Activated CD8-positive, alpha-beta T cell treated with anti-CD3 and anti-CD28 coated beads, Interleukin-2, amount 10 ng/mL, durations not matched to agents 7 days and 5 days (primary cell): ENCODE measurements at places on chromosomes 5 and 9. TPM values are rescaled to one million over a fixed set of nuclear protein-coding genes. Genes with fewer than 3 reads are reported as not detected.

DNA sequence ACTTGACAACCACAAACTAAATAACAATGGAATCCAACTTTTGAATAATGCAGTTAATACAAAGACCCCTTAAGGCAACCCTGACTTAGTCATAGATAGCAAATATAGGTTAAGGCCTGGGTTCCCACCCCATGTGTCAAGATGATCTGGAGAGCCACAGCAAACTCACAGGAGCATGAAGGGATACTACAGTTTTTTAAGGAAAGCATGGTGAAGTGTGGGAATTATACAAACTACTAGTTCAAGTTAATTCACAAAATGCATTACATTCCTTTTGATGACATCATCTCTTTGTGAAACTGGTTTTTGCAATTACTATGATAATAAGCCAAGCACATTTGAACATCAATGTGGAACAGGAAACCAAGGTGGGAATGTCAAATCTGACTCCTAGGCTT lies 50.6 kb downstream of the LHFPL2 start:
- no peaks in the 10 kb centered on the region for H3K4me1 ChIP-seq
- no peak overlapping the region for H3K27ac ChIP-seq
- no peak for DNase-seq
- peaks cover 9% of the 10 kb centered on the region for H3K27me3 ChIP-seq
- H3K4me3 ChIP-seq = no peak overlapping the region

GRCh38 chr5:131394128-131394527 lies 130.3 kb downstream of the CDC42SE2 start:
- peak overlapping the region; percentile 61 for H3K4me3 ChIP-seq
- H3K36me3 ChIP-seq = peaks cover 92% of the 10 kb centered on the region
- H3K27ac ChIP-seq = peak overlapping the region; percentile 87
- no peaks in the 10 kb centered on the region for H3K27me3 ChIP-seq
- DNase-seq = peak; percentile 61
- peaks cover 67% of the 10 kb centered on the region for H3K4me1 ChIP-seq

GRCh38 chr5:74294231-74294705 lies 346.3 kb downstream of the ENC1 start:
- no peaks in the 10 kb centered on the region for H3K36me3 ChIP-seq
- no peaks in the 10 kb centered on the region for H3K4me1 ChIP-seq
- peaks cover 2% of the 10 kb centered on the region for H3K27me3 ChIP-seq
- H3K27ac ChIP-seq = no peak overlapping the region

DNA sequence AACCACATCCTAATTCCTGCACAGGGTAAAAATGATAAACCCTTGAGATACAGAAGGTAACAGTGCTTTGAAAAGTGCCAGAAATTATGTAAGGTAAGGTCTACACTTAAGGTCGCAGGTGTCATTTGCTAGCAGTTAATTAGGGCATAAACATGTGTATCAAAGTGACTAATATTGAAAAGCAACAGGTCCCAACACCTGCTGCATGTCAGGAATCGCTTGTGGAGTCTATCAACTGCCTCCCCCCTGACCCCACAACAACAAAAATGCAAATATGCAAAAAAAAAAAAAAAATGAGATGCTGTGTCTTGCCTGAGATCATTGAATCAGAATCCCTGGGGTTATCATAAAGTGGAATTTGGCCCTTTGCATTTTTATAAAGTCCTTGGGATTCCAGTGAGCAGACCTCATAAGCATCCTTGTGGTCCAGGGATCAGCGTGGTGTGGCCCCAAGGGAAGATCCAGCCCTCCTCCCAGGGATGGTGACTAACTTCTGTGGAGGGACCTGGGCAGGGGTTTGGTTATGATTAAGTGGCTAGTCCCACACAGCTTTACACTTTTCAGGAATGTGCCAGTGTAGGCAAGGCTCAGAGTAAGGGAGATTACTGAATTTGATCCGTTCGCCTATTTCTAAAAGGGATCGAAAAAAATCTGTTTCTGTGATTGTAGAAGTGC lies 92.5 kb upstream of the TNFSF8 start:
- no peak for DNase-seq
- H3K36me3 ChIP-seq = no peaks in the 10 kb centered on the region
- peaks cover 16% of the 10 kb centered on the region for H3K4me1 ChIP-seq
- H3K4me3 ChIP-seq = no peak overlapping the region

CCNJL gene
- 0.23 TPM for total RNA-seq

GRCh38 chr9:126619361-126620135 lies 5.8 kb downstream of the LMX1B start:
- peaks cover 12% of the 10 kb centered on the region for H3K4me1 ChIP-seq
- H3K27ac ChIP-seq = no peak overlapping the region
- no peak overlapping the region for H3K4me3 ChIP-seq
- DNase-seq = no peak
- peaks cover 86% of the 10 kb centered on the region for H3K27me3 ChIP-seq
- H3K36me3 ChIP-seq = peaks cover 2% of the 10 kb centered on the region

DNA sequence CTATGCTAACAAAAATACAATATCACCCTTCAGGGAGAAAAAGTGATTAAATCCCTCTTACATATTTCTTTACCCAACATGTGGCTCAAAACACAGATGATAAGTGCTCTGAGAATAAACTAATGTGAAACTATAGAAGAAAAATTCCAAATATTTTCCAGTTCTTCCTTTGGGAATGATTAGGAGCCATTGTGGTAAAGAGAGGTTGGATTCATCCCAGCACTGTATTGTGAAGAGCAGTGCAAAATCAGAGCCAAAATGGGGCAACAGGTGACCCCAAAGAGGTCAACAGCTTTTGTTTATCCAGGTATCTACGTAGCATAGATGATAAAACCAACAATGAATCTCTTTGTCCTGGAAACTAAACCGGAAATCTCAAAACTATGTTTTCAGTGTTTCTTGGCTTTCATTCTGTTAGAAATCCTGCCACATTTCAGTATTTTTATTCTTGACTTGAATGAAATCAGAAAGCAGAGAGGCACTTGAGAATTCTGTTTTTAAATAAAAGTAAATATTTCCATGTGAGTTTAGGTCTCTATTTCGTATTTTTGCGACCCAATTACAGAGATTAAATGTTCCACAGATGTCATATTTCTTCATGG lies 120.4 kb upstream of the FST start:
- no peak overlapping the region for H3K4me3 ChIP-seq
- no peak overlapping the region for H3K27ac ChIP-seq
- H3K27me3 ChIP-seq = no peaks in the 10 kb centered on the region
- DNase-seq = no peak

GMCL2 gene
- total RNA-seq = not detected

- no peak overlapping the region for H3K4me3 ChIP-seq
- no peak for DNase-seq
- peaks cover 8% of the 10 kb centered on the region for H3K27me3 ChIP-seq
- no peaks in the 10 kb centered on the region for H3K4me1 ChIP-seq
Measured at GRCh38 chr5:87432460-87432859, 19.7 kb upstream of the CCNH start.

- no peaks in the 10 kb centered on the region for H3K36me3 ChIP-seq
- H3K4me1 ChIP-seq = no peaks in the 10 kb centered on the region
- no peak overlapping the region for H3K4me3 ChIP-seq
- no peak overlapping the region for H3K27ac ChIP-seq
Measured at GRCh38 chr9:94900222-94901018, 173.9 kb downstream of the AOPEP start.

ARID3C gene
- total RNA-seq = 0.34 TPM

GRCh38 chr5:178291969-178292825 lies 59.6 kb upstream of the PHYKPL start:
- H3K4me1 ChIP-seq = no peaks in the 10 kb centered on the region
- H3K27me3 ChIP-seq = peaks cover 11% of the 10 kb centered on the region
- no peak overlapping the region for H3K27ac ChIP-seq
- no peak overlapping the region for H3K4me3 ChIP-seq
- DNase-seq = no peak

DNA sequence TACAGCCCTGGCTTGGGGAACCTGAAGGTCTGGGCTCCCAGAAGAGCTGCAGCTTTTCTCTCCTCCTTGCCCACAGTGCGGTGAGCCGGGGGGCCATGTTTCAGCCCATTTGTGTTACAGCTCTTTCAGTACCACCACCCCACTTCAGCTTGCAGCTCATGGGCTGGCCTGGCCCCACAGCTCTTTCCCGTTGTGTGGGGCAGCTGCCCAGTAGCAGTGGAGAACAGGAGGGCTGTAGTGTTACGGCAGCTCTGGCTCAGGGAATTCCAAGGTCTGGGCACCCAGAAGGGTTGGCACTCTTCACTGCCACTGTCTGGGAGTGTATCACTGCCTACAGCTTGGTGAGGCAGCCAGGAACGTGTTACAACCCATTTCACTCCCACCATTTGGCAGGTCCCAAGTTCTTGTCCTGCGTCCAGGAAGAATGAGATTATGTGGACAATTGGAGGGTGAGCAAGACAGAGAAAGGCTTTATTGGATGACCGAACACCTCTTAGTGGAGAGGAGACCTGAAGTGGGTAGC lies 390.5 kb downstream of the KDM4C start:
- DNase-seq = no peak
- H3K36me3 ChIP-seq = peaks cover 21% of the 10 kb centered on the region
- H3K27me3 ChIP-seq = no peaks in the 10 kb centered on the region
- no peak overlapping the region for H3K4me3 ChIP-seq

- no peaks in the 10 kb centered on the region for H3K4me1 ChIP-seq
- H3K27me3 ChIP-seq = no peaks in the 10 kb centered on the region
- no peak overlapping the region for H3K27ac ChIP-seq
- H3K4me3 ChIP-seq = no peak overlapping the region
- DNase-seq = no peak
- H3K36me3 ChIP-seq = no peaks in the 10 kb centered on the region
Measured at GRCh38 chr5:9440517-9440916, 105.4 kb downstream of the SEMA5A start.

RMRP gene
- 7,126 TPM for total RNA-seq

- H3K4me3 ChIP-seq = no peak overlapping the region
- peaks cover 9% of the 10 kb centered on the region for H3K27me3 ChIP-seq
- DNase-seq = no peak
- H3K27ac ChIP-seq = no peak overlapping the region
- H3K36me3 ChIP-seq = no peaks in the 10 kb centered on the region
- H3K4me1 ChIP-seq = peaks cover 5% of the 10 kb centered on the region
Measured at GRCh38 chr5:91109634-91110033, 273.5 kb downstream of the ARRDC3 start.

DNA sequence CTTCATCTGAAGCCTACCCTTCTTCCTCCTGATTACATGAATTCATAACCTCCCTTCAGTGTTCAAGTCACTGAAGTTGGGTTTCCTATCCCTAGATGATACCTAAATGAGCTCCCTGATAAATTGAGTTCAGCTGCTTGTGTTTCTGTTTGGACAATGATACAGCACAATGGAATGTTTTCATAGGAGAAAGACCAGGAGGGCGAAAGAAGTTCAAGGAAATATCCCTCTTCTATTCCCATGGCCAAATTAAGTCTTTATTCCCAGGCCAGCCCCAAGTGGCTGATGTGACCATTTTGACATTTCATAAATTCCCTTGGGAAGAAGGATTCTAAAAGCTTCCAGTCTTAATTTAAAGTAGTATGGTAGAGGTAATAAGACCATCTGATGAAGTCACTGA lies 555.8 kb upstream of the CLINT1 start:
- no peaks in the 10 kb centered on the region for H3K4me1 ChIP-seq
- H3K4me3 ChIP-seq = no peak overlapping the region
- H3K27ac ChIP-seq = no peak overlapping the region
- no peak for DNase-seq
- no peaks in the 10 kb centered on the region for H3K36me3 ChIP-seq

- H3K4me3 ChIP-seq = no peak overlapping the region
- no peaks in the 10 kb centered on the region for H3K36me3 ChIP-seq
- DNase-seq = no peak
- H3K27me3 ChIP-seq = no peaks in the 10 kb centered on the region
- H3K27ac ChIP-seq = no peak overlapping the region
Measured at GRCh38 chr9:124843456-124844034, 9.7 kb upstream of the WDR38 start.
